ENCODE measurements at places on chromosomes 2 and 18.
A peak's percentile ranks its signal among the peaks of the same experiment; 100 is the strongest.

DNA sequence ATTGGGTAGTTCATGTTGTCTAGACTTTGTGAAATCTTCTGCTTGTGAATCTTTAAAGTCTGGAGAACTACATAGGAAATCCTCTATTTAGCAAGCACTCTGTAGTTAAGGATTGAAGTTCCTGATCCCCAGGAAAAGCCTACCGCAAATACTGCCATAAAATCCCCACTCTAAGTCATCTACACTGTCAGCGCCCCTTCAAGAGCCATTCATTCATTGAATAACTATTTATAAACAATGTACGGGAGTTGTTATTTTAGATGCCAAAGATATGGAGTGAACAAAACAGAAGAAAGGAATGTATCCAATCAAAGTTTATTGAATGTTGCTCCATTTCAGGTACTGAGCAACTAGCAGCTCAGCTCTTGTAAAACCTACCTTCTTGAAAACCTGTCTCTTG, 36.5 kb upstream of the SLC39A10 start:
- H3K4me1 ChIP-seq: peaks cover 2% of the 10 kb centered on the region
- peaks cover 14% of the 10 kb centered on the region for H3K27me3 ChIP-seq
- DNase-seq: no peak

DNA sequence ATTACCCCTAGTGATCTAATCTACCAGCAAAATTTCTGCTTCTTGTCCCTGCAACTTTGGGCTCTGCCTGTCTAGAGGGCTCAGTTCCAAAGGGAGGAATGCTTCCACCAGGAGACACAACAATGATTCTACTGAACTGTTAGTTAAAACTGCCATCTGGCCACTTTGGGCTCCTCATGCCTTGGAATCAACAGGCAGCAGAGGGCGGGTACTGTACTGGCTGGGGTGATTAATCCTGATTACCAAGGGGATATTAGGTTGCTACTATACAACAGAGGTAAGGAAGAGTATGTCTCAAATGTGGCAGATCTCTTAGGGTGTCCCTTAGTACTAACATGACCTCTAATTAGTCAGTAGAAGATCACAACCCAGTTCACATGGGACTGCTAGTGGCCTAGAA, 21.4 kb downstream of the HADHA start:
- H3K4me1 ChIP-seq: no peaks in the 10 kb centered on the region
- peaks cover 41% of the 10 kb centered on the region for H3K36me3 ChIP-seq
- H3K27ac ChIP-seq: no peak overlapping the region

- H3K36me3 ChIP-seq: no peaks in the 10 kb centered on the region
- H3K4me3 ChIP-seq: no peak overlapping the region
- peaks cover 3% of the 10 kb centered on the region for H3K4me1 ChIP-seq
These were observed 636.2 kb downstream of the NRXN1 start for GRCh38 chr2:50395605-50396297.

DNA sequence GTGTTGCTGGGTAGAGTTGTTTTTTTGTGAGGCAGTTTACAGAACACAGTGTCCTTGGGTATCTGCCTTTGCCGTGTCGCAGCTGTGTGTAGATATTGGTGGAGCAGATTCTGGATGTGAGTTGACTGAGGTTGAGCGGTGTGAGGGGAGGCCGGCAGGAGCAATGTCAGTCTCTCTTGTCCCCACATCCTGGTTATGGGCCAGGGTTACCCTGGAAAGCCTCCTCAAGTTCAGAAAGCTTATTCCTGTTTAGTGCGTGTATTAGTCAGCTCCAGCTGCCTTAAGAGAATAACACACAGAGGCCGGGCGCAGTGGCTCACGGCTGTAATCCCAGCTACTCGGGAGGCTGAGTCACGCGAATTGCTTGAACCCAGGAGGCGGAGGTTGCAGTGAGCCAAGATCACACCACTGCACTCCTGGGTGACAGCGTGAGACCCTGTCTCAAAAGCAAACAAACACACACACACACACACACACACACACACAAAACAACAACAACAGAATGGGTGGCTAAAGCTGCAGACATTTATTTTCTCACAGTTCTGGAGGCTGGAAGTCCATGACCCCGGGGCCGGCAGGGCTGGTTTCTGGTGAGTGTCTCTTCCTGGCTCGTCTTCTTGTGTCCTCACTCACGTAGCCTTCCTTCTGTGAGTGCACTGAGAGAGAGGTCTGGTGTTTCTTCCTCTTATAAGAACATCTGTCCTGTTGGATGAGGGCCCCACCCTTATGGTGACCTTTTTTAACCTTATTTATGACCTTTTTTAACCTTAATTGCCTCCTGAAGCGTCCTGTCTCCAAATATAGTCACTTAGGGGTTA, 5.1 kb downstream of the NCK2 start:
- H3K27me3 ChIP-seq: no peaks in the 10 kb centered on the region
- peak; percentile 6 for DNase-seq
- peaks cover 42% of the 10 kb centered on the region for H3K36me3 ChIP-seq
- peak overlapping the region; percentile 57 for H3K4me3 ChIP-seq
- no peak overlapping the region for H3K27ac ChIP-seq
- H3K4me1 ChIP-seq: peaks cover 65% of the 10 kb centered on the region

GRCh38 chr18:12518326-12518725, 110.6 kb downstream of the PRELID3A start:
- no peak overlapping the region for H3K27ac ChIP-seq
- H3K4me1 ChIP-seq: peaks cover 18% of the 10 kb centered on the region
- DNase-seq: no peak
- no peaks in the 10 kb centered on the region for H3K36me3 ChIP-seq

DNA sequence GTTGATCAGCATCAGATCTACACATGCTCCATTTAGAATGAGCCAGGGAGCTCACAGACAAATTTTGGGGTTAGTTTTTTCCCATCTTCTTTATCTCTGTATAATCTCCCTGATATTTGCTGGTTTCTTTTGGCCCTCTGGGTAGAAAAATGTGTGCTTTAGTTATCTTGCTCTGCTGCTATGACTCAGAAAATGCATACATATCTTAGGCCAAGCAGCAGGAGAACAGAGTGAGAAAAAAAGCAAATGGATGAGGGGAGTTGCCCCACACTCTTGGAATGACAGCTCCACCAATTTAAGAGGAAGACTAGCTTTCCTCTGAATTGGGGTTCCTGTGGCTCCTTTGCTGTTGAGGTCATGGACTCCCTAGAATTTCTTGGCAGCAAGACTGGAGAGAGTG, 331.8 kb downstream of the KCNJ3 start:
- no peaks in the 10 kb centered on the region for H3K36me3 ChIP-seq
- no peaks in the 10 kb centered on the region for H3K27me3 ChIP-seq
- H3K27ac ChIP-seq: no peak overlapping the region
- no peaks in the 10 kb centered on the region for H3K4me1 ChIP-seq
- no peak overlapping the region for H3K4me3 ChIP-seq
- DNase-seq: no peak

DNA sequence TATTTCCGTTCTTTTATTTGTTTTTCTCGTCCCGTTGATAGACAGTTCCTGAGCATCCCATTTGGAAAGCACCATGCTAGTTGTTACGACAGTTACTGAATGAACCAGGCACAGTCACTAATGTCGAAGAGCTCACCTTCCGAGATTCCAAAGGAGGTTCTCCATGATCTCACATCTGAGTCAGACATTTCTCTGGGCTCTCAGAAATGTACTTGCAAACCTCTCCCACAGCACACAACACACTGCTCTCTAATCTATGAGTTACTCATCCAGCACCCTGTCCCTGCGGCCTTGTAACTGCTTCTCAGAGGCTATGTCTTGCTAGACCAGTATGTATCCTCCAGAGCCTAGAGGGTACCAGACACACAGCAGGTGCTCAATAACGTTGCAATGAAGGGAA, 174.7 kb downstream of the DNER start:
- no peak overlapping the region for H3K4me3 ChIP-seq
- H3K36me3 ChIP-seq: no peaks in the 10 kb centered on the region
- no peaks in the 10 kb centered on the region for H3K27me3 ChIP-seq
- no peak overlapping the region for H3K27ac ChIP-seq
- no peaks in the 10 kb centered on the region for H3K4me1 ChIP-seq

DNA sequence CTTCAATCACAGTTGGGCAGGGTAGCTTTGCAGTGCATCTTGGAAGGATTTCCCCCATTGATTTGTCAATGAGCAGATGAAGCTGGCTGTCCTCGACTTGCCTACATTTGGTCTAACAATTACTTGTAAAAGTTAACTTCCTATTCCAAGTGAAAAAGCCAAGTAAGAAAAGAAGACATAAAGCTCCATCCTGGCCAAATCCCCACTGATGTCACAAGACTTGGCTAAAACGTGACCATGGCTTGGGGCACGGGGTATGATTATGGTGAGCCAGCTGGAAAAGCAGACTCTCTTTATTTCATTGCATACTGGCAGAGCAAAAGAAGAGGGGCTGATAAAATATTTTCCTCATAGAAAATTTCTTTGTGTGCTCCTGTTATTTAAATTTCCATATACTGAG, 25.4 kb upstream of the PID1 start:
- no peak overlapping the region for H3K27ac ChIP-seq
- no peak overlapping the region for H3K4me3 ChIP-seq
- peaks cover 17% of the 10 kb centered on the region for H3K27me3 ChIP-seq
- DNase-seq: no peak

- no peak for DNase-seq
- no peaks in the 10 kb centered on the region for H3K27me3 ChIP-seq
- H3K36me3 ChIP-seq: no peaks in the 10 kb centered on the region
- peaks cover 24% of the 10 kb centered on the region for H3K4me1 ChIP-seq
- no peak overlapping the region for H3K4me3 ChIP-seq
These were observed 62.7 kb upstream of the TANC1 start for GRCh38 chr2:158905784-158906183.

DNA sequence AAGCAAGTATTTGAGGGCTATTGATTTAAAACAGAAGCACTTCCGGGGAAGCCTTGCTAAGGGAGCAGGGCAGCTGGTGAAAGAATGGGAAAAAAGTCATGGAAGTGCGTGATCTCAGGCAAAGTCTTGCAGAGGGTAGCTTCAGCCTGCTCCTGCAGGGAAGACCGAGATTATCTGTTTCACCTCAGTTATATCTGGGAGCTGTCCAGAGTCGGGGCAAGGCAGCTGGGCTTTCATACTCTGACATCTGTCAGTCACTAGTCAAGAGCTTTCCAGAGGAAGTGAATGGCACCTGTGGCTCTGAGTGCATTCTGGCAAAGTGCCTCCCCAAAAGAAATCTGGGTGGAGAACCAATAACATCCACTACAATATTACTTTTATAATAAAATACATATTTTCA, 8.7 kb downstream of the NXPH2 start:
- peaks cover 10% of the 10 kb centered on the region for H3K27me3 ChIP-seq
- no peak for DNase-seq
- no peaks in the 10 kb centered on the region for H3K4me1 ChIP-seq
- H3K4me3 ChIP-seq: no peak overlapping the region

DNA sequence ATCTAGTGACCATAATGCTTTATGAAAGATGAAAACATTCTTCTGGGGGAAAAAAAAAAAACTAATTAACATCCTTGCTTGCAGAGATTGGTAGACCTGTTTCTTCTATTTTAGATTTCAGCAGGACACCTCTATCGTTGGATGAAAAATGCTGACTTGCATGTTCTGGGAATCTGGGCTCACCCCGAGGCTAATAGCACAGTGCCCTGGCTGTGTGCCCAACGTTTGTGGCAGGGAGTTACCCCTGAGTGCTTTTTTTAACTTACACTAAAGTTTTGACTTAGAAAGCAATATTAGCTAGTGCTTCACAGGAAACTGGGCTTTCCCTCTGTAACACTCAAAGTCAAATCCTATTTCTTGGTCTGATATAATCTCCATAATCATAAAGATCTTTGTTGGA, 233.2 kb downstream of the SLC8A1 start:
- no peak overlapping the region for H3K27ac ChIP-seq
- peaks cover 15% of the 10 kb centered on the region for H3K4me1 ChIP-seq
- H3K4me3 ChIP-seq: no peak overlapping the region
- peaks cover 11% of the 10 kb centered on the region for H3K36me3 ChIP-seq
- DNase-seq: no peak

DNA sequence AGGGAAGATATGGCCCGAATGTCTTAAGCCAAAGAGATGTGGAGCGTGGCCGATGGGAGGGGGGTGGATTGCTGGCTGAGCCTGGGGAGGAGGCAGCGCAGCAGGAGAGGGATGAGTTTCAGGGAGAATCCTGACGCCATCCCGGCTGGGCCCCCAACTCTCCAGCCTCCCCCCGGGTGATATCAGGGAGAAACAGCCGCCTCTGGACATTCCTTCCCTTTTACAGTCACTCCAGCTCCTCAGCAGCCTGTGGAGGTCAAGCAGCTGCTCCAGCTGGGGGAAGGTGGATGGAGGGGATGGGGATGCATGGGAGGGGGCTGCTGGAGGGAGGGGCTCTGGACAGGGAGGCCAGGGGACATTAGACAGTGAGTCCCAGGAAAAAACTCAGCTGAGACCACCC, 9.5 kb upstream of the DES start:
- peaks cover 18% of the 10 kb centered on the region for H3K4me1 ChIP-seq
- H3K36me3 ChIP-seq: no peaks in the 10 kb centered on the region
- H3K27ac ChIP-seq: no peak overlapping the region
- no peak overlapping the region for H3K4me3 ChIP-seq
- no peak for DNase-seq

DNA sequence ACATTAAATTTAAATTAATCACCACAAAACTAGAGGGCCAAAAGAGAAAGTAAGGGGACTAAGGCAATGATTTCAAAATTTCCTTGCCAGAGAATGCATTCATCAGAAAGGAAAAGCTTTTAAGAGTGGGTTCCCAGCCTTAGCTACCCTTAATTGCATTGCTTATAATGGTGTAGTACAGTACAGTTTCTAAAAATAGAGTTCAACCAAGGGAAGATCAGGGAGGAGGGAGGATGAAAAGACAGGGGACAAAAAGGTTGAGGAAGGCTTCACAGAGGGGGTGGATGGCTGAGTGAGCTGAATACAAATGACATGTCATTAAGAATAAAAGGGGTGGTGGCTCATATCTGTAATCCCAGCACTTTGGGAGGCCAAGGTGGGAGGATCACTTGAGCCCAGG, 119.9 kb downstream of the RBMS1 start:
- peak overlapping the region; percentile 29 for H3K4me3 ChIP-seq
- H3K36me3 ChIP-seq: peaks cover 10% of the 10 kb centered on the region
- H3K4me1 ChIP-seq: peaks cover 58% of the 10 kb centered on the region

DNA sequence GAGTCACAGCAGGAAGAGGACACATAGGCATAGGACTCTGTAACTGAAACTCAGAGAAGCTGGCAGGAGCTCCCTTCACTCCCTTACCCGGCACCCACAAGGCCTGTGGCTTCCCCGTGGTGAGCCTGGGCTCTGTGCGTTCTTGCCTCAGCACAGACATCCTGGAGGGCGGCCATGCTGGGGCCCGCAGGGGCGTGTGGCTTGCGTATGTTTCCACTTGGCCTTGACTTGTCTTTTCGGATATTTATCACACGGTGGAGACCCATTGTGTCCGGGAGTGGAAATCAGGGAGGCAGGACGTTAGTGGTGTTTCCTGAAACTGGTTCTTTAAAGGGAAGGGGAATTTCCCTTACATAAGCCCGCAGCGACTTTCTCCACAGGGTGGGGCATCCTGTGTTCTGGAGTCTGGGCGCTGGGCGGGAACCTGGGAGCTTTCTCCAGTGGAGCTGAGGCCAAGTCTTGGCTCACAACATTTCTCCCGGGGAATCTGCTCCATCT, 49.9 kb upstream of the EML6 start:
- H3K27me3 ChIP-seq: no peaks in the 10 kb centered on the region
- peak overlapping the region; percentile 98 for H3K27ac ChIP-seq
- no peak for DNase-seq

- H3K27me3 ChIP-seq: peaks cover 8% of the 10 kb centered on the region
- DNase-seq: no peak
- H3K4me3 ChIP-seq: no peak overlapping the region
- H3K4me1 ChIP-seq: no peaks in the 10 kb centered on the region
- H3K27ac ChIP-seq: no peak overlapping the region
- H3K36me3 ChIP-seq: no peaks in the 10 kb centered on the region
These were observed 462.8 kb downstream of the MEIS1 start for GRCh38 chr2:66897691-66898150.

GRCh38 chr18:24776019-24776418, 315.6 kb downstream of the HRH4 start:
- no peaks in the 10 kb centered on the region for H3K27me3 ChIP-seq
- H3K36me3 ChIP-seq: no peaks in the 10 kb centered on the region
- no peak overlapping the region for H3K4me3 ChIP-seq
- DNase-seq: no peak
